ENCODE measurements at places on chromosomes 1 and 21.

- DNase-seq: peak; percentile 89
Measured at GRCh38 chr1:91846007-91846638, 39.8 kb downstream of the TGFBR3 start.

- DNase-seq: no peak
Measured at GRCh38 chr1:7578206-7578605, 192.9 kb upstream of the VAMP3 start.

DNA sequence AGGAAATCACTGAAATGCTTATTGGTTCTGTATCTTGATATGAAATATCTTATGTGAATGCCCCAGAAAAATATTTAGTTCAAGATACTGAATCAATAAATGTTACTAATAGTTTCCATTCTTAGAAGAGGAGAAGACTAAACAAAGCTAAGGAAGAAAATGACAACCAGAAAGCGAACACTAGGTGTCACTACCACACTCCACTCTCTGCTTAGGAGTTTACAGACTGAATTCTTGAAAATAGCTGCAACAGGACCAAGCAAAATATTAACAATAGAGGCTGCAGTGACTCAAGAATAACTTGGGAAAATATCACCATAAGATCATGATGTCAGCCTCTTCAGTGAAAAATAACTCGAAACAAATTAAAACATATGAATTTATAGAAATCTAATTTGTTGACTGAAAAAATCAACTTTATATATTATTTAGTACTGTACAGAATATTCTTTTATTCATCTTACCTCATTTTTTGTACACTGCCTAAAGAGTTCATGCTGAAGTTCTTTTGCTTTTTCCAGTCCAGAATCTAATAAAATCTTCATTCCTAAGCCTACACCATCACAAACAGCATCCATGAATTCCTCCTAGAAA lies 61.6 kb downstream of the KIF14 start:
- DNase-seq: no peak

GRCh38 chr1:22747021-22747734 lies 36.5 kb downstream of the EPHB2 start:
- DNase-seq: peak; percentile 93

GRCh38 chr1:93255222-93256079 lies 74.9 kb downstream of the CCDC18 start:
- no peak for DNase-seq

GRCh38 chr1:37475380-37476086 lies 1.2 kb downstream of the ZC3H12A start:
- DNase-seq: no peak

- DNase-seq: no peak
Measured at GRCh38 chr1:53505891-53506290, 46.7 kb downstream of the DMRTB1 start.

DNA sequence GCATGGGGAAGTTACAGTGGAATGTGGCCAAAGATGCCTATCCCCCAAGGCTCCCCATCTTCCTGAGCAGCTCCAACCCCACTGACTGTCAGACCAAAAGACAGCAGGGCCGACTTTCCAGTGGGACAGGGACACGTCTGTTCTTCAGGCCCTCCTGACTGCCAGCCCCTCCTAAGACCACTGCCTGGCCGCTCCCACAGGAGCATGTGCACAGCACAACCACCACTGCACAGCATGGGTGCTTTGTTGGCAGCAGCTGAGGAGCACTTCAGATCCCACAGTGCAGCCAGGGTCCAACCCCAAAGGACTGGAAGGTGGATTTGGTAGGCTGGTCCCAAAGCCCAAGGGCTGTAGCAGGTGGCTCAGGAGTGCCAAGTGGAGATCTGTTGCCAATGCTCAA lies 648.3 kb upstream of the BRINP3 start:
- DNase-seq: no peak

- no peak for DNase-seq
Measured at GRCh38 chr1:21294266-21294989, 4.2 kb upstream of the ECE1 start.

- DNase-seq: no peak
Measured at GRCh38 chr21:27513016-27513415, 546.1 kb upstream of the ADAMTS5 start.

DNA sequence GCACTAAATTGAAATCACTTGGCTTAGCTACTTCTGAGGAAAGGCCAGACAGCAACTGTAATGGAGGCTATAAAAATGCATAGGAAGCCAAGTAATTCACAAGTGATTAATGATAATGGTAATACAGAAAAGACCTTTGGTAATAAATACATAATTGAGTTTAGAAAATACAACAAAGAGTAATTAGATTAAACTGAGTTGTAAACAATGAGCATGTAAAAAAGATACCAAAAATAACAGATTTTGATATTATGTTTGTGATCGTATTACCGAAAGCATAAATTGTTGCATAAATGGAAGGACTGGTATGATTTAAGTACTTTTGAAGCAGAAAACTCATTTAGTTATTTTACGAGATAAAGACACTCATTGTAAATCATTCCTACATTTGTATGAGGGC lies 556.7 kb upstream of the TMPRSS15 start:
- no peak for DNase-seq

DNA sequence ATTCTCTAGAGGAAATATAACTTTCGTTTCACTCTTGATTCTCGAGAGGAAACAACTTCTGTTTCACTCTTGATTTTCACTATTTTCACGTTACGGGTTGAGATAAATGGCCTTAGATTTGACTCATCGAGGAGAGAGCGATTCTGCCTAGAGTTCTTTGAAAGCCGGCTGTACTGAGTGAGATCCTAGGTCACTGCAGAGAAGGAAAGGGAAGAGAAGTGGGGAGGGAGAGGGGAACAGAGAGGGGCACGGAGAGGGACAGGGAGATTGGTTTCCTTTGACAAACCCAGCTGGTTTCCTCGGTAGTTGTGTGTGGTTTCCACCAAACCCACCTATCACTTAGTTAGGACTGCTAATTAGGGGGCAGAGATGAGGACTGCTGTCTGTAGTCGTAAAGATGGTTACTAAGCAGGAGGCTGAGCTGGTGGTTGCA lies 21.6 kb upstream of the GPR137B start:
- DNase-seq: no peak

- no peak for DNase-seq
Measured at GRCh38 chr1:156766298-156767100, 836 bp upstream of the PRCC start.

DNA sequence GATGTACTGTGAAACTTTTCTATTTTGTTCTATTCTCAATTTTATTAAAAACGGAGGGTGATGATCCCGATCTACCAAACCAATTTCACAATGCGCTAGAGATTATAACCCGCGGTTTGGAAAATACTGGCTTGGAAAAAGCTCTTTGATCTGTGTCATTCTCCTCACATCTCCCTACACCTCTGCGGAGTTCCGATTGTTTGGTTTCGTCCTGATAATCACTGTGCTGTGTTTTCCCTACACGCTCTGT lies 536 bp upstream of the ABCD3 start:
- DNase-seq: no peak

DNA sequence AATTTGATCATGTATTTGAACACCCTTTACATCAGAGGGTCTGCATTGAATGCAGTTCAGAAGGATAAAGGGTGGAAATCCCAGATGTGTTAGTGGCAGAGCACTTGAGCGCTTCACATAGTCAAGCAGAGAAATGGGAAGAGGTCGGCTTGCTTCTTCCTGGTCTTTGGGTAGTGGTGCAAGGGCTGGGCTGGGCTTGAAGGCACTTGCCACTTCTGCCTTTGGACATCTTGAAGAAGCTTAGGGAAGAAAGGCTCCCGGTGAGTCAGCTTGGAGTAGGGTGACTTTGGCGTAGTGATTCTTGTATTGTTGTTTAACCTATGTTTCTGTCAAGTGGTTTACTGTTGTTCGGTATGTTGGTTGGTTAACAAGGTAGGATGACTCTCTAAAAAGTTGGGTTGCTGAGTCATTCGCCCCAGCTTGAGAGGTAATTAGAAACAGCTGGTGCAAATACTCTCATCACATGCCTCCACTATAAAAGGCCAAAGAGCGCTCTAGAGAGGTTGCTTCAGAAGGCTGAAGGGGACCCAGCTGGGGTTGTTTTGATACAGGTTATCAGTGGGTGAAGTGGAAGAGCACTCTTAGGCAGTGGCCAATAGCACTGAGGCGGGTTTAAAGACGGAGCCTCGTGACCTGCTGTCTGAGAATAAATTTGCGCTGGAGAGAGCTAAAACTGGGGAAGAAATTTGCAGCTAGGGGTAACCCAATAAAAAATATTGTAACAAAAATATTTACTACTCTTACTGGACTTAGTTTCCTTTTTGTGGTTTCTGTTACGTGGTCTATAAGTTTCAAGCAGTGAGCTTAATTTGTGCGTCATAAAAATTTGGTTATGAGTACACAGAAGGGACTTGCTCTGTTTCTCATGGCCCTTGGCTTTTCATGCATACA lies 1.4 kb downstream of the BACH1 start:
- DNase-seq: peak; percentile 87

DNA sequence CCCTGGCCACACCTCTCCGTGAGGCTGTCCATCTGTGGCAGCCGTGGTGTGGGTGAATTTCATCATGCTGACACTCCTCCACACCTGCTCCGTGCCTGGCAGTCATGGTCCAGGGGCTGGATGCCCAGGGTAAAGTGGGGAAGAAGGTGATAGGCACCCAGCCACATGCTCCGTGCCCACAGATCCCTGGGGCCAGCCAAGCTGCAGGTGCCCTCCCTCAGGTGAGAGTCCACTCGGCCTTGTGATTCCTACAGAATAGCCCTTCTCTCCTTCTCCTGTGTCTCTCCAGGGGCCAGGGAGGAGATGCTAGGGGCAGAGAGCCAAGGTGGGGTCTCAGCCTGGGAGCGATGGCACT lies 16.8 kb upstream of the POFUT2 start:
- no peak for DNase-seq

- DNase-seq: no peak
Measured at GRCh38 chr1:211476200-211476849, 15.6 kb downstream of the RD3 start.

- DNase-seq: no peak
Measured at GRCh38 chr21:27339902-27340301, 373.0 kb upstream of the ADAMTS5 start.

- DNase-seq: no peak
Measured at GRCh38 chr1:200480964-200481363, 71.1 kb upstream of the ZNF281 start.

DNA sequence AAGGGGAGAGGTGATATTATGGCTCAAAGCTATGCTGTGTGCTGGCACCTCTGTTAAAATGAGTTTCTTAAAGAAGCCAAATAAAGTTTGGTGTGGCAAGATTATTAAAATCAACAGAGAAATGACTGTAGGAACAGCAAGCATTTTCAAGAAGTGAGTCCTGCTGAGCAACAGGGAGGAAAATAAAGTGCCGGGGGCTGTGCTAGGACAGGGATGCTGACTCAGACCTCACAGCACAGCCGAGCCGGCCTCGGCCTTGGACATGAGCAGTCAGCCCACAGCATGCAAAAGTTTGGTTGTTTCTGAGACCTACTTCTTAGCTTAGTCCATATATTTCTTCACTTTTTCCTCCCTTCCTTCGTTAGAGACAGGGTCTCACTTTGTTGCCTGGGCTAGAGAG lies 19.2 kb downstream of the CNIH3 start:
- DNase-seq: no peak

DNA sequence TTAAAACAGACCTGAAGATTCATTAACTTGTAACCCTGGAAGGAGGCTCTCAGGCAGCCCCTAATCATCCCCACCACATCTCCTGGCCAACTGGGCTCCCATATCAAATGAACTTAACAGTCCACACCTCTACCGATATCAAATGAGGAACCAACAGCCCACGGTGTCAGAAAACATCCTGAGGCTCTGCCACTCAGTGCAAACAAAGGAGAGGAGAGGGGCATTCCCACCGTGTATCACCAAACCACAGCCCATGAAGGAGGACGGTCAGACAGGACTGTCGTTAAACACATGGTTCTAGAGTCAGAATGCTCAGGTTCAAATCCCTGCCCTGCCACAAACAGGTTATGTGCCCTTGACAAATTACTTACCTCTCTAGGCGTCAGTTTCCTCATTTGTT lies 52.5 kb downstream of the ERI3 start:
- no peak for DNase-seq

- DNase-seq: no peak
Measured at GRCh38 chr1:186999506-186999905, 170.8 kb downstream of the PLA2G4A start.

- DNase-seq: no peak
Measured at GRCh38 chr1:51627672-51628071, 10.8 kb downstream of the OSBPL9 start.

Data from NCI-H524 treated with DMSO at 0.1 percent for 48 hours (cell line).